ENCODE measurements at places on chromosomes 5 and 9.

DNA sequence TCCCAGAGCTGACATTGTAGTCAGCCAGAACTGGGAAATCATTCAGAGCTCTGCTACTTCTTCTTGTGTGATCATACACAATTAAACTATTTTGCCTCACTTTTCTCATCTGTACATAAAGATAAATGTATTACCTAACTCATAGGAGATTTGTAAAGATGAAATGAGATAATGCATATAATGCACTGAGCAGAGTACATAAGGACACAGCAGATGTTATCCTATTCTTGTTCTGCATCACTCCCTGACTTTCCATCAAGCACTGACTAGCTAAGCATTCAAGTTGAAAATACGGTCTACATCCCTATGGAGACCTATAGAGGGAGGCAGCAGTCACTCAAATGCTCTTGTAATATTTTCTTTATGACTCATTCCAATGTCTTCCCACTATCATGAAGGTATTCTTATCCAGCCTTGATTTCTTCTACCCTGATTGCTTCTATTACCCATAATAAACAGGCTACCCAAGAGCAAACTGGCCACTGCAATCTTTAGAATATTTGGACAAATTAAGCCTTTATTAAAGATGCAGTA lies 16.3 kb upstream of the PRR16 start:
- DNase-seq: no peak

GRCh38 chr5:52898961-52899680 lies 90.0 kb upstream of the ITGA2 start:
- DNase-seq: no peak

- DNase-seq: no peak
Observed at GRCh38 chr5:582936-583635, 29.1 kb upstream of the CEP72 start.

- DNase-seq: no peak
Observed at GRCh38 chr5:58760222-58760621, 177.3 kb downstream of the RAB3C start.

GRCh38 chr5:107570805-107571531 lies 99.8 kb downstream of the EFNA5 start:
- no peak for DNase-seq

- DNase-seq: peak; percentile 69
Observed at GRCh38 chr5:170296935-170297588, 515 bp downstream of the LCP2 start.

- DNase-seq: no peak
Observed at GRCh38 chr5:160198841-160199409, 30.4 kb upstream of the FABP6 start.

GRCh38 chr5:134188092-134188491 lies 11.3 kb upstream of the SKP1 start:
- no peak for DNase-seq

DNA sequence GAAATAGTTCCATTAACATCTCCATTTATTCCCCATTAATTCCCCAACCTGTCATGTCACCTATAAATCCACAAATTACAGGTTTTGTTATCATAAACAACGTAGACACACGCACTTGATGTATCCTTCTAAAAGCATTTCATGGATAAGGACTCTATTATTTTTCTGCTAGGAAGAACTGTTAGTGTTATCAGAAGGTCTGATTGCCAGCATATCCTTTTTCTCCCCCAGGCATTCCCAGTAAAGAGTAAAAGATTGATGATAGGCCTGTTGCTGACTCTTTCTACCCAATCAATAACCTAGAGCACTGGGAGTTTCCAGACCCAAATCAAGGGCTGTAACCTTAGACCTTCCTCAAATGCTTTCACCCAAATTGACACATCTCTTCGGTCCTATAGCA lies 60.8 kb downstream of the RFK start:
- no peak for DNase-seq

GRCh38 chr9:136001231-136001630 lies 40.1 kb upstream of the UBAC1 start:
- DNase-seq: no peak

DNA sequence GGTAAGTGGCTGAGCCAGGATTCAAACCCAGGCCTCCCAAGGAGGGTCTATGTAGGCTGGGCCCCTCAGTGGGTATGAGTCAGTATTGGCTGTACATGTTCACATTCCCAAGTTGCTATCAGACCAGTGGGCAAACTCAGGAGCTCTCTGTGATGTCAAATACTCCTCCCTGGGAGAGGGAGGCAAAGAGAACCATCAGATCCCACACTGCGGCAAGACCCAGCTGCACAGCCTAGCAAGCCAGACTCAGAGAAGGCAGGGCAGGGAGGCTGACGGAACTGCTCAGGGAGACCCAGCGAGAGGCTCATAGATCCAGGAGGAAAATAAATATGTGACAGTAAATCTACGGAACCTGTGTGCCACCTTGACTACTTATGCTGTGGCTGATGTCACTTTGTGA lies 42.6 kb upstream of the SAP30L start:
- peak; percentile 40 for DNase-seq

DNA sequence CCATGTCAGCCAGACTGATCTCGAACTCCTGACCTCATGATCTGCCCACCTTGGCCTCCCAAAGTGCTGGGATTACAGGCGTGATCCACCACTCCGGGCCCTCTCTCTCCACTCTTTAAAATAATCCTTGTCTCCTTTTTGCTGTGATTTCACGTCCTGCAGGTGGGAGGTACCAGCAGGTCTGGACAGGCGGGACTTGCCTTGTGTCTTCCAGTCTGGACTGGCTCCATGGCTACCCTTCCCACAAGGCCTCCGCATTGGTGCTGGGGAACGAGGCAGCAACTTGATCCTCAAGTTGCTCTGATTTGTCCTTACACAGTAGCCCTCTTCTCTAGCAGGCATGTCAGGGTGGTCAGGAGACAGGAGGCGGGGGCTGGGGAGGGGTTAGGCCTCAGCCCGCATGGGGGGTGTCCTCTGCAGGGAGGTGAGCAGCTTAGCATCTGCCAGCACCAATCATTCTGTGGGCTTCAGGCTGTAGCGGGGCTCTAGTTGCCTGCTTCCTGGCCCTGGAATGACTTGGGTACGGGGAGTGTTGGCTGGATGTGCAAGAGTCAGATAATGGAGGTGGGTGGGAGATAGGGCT lies 54.3 kb downstream of the TENT4A start:
- no peak for DNase-seq

GRCh38 chr9:119339056-119339455 lies 30.2 kb downstream of the BRINP1 start:
- DNase-seq: no peak

DNA sequence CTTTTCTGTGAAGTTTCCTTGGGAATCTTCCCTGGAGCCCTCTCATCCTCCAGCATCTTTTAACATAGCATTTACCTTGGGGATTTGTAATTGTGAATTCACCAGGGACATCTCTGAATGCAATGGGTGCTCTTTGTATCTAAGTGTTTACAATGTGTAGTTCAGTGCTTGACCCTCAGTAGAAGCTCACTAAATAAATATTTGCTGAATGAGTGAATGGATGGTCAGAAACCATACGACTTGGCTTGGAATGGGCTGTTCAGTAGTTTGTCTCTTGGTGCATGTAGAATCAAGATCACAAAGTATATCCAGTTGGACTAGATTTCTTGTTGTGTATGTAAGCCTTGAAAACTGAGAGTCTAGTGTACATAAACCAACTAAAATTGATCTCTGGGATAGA lies 81.8 kb upstream of the MEF2C start:
- DNase-seq: no peak

DNA sequence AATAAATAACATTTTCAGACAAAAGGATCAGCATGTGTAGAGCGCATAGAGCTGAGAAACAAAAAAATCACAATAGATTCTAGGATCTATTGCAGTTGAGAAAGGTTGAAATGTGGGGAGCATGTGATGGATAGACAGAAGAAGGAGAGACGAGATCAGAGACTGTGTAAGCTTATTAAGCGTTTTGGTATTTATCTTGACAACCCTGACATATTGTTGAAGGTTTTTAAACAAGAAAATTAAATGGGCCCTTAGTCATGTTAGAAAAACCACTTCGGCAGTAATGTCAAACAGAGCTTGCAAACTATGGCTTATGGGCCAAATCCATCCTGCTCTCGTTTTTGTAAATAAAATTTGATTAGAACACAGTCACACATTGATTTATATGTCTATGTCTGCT lies 200.5 kb upstream of the KLF4 start:
- DNase-seq: no peak

DNA sequence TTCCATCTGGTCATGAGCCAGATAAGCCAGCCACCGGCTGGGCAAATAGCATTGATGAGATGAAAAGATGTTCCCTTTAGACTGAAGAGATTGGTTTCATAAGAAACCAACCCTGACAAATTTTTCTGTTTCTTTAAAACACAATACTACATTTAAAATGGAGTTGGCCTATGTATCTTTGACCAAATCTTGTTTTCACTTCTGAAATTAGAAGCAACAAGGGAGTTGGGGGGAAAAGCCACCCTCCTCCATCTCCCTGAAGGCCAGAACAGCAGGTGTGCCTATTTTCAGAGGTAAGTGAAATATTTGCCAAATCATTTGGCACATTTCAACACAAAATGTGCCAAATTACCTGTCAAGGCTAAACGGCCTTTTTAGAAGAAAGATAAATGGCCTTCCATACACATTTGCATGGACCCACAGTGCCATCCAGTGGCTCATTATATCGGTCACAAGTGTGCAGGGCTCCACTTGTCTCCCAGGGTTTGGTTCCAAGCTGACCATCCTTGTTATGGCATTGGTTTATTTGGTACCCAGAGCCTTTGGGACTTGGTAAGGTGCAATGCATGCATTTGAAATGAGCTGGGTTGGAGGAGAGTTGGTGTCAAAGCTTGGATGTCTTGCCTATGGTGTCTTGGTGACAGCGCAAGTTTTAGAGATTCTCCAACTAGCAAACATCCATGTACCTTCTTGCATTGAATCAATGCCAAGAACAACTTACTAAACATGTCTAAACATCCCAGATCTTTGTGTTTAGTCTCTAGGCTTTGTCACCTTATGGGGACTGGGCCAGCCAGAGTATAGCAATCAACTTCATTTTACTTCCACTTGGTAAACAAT lies 372.0 kb upstream of the KIF2A start:
- DNase-seq: peak; percentile 42

- DNase-seq: no peak
Observed at GRCh38 chr5:61051267-61051666, 106.3 kb downstream of the NDUFAF2 start.

GRCh38 chr9:73596321-73596720 lies 444.7 kb downstream of the ANXA1 start:
- no peak for DNase-seq

DNA sequence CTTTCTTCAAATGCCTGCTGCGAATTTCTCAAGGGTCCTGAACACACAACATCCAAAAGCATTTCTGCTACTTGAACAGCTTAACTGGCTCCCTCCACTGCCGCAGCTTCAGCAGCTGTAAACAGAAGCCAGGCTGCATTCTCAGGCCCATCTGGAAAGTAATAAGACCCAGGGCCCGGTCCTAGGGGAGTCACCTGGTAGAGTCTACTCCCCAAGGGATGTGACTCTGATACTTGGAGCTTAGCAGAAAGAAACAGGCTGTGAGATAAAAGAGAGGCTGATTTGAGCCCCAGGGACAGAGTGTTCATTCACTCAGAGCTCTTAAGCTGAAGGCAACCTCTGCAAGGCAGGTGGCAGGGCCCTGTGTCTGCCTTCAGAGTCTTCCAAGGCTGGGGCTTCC lies 356.8 kb downstream of the SPOCK1 start:
- no peak for DNase-seq

GRCh38 chr9:100125236-100125635 lies 26.2 kb downstream of the INVS start:
- DNase-seq: no peak

DNA sequence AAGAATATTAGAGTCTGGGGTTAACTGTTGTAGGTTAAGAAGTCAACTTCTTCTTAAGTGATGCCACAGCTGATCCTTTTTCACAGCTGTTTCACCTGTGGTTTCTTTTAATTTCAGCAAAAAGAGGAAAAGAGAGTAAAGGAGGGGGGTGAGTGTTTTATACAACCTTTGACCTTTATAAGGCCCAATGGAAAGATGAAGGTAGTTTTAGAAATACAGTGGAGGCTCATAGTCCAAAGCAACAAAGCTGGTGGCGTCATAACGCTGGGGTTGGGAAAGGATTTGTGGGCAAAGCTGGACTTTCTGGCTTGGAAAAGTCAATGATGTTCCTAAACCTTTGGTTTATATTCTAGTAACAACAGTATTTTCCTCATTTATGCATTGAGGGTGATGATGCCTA lies 49.5 kb downstream of the RCL1 start:
- DNase-seq: no peak

DNA sequence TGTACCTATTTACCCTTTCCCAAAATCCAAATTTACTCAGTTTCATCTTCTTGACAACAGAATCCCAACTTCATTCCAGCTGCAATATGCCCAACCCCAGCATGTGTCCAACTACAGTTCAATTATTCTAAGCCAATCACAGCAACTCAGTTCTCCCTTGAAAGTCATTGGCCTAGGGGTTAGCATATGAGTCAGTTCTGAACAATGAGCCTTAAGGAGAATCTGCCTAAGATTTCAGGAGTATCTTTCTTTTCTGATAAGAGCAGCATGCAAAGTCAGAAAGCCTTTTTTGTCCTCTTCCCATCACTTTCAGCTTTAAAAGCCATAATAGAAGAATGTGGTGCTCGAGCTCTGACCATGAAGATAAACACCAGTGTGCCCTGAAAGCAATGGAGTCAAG lies 44.4 kb upstream of the RASGRF2 start:
- DNase-seq: no peak
